ENCODE measurements at places on chromosomes 11 and 22.

DNA sequence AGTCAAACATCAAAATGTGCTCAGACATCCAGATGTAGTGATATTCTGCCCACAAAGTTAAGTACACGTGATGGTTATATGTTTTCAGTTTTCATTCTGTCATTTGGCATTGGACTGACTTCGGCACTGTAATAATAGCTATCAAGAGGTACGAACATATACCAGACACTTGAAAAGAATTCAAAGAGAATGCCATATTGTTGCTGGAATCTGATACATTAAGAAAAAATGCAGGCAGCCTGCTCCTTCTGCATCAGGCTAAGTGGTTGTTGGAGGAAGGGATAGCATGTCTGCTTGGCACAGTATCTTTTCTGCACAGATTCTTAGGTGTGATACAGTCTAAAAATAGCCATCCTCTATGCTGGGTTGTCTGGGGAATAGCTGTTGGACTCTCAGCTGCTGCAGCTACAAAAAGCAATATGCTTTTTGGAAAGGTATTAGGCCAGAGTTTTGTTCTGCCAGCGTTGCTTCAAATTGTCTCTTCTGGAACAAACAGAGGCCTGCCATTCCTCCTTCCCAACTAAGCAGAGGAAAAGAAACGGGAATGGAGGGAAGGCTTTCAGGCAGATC lies 892.6 kb downstream of the TBC1D22A start:
- DNase-seq: no peak

GRCh38 chr11:86047275-86047991 lies 21.5 kb downstream of the PICALM start:
- no peak for DNase-seq

GRCh38 chr22:41075946-41076345 lies 16.4 kb upstream of the EP300 start:
- no peak for DNase-seq

DNA sequence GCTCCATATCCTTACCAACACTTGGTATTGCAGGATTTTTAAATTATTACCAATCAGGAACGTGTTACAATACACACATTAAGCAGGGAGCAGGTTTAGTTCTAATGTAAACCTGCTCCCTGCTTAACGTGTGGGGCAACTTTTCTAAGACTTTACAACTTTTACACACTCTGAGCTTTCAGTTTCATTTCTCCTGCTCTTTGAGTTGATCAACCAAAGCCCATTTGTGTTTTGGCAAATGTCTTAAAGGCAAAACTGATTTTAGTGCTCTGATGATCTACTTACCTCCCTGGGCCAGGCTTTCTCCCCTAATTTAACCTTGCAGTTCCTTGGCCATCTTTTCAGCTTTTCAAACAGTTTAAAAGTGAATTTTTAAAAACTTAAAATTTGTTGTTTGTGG lies 70.9 kb downstream of the ZBTB44 start:
- DNase-seq: no peak

- DNase-seq: peak; percentile 10
Measured at GRCh38 chr11:11731311-11732083, 109.7 kb upstream of the GALNT18 start.

DNA sequence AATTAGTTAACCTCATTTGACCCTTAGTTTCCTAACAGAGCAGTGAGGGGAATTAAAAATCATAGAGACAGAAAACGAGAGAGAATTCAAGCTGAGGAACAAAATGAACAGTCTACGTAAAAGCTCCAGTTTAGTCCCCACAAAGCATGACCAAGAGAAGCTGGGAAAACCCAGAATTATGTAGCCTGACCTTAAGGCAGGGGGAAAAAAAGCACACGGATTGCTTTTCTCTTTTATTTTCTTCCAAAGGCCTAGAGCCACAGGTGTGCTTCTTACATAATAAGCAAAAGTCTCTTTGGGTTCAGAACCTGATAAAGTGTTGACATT lies 514 bp upstream of the AMBRA1 start:
- DNase-seq: no peak

- DNase-seq: no peak
Measured at GRCh38 chr11:92131289-92131865, 93.2 kb upstream of the FAT3 start.

GRCh38 chr22:41834005-41834944 lies 1.4 kb downstream of the SREBF2 start:
- no peak for DNase-seq

GRCh38 chr11:44671234-44671633 lies 55.5 kb upstream of the TSPAN18 start:
- DNase-seq: no peak

GRCh38 chr11:47184711-47185304 lies 1.4 kb downstream of the PACSIN3 start:
- DNase-seq: no peak

DNA sequence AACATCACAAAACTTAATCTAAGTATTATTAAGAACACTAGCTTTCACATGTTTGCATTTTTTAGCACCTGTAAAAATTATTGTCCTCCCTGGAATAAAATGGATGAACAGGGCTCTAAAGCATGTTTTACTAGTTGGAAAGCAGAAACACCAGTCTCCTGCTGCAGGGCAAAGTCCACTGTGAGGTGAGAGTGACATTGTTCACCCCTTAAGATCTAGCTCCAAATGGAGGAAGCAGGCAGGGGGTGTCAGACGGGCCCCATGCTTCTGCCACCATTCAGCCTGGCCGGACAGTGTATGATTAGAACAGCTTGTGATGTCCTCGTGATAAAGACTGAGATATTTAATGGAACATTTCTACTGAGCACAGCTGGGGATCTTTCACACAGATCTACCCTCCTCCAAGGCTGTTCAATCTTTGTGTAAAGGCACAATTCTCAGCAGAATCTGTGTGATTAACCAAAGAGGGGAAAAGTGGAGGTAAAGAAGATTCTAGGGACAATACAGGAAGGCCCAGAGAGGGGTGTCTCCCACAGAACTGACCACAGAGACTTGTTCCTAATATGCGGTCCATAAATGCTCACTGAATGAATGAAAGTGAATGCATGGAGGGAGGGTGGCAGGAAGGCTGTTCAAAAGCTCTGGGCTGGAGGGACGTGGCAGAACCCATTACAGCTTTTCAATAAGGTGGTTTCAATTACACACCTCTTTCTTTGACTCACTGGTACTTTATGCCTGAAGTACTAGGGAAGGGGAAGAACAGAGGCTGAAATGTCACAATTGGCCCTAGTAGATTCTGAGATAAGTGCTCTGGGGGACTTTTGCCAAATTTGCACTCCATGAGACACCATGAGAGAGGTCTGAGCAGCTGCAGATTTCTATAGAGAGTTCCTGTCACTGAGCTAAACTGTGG lies 239.1 kb upstream of the ARHGAP20 start:
- DNase-seq: no peak

- no peak for DNase-seq
Measured at GRCh38 chr22:20213833-20214708, 54.0 kb downstream of the RTN4R start.

DNA sequence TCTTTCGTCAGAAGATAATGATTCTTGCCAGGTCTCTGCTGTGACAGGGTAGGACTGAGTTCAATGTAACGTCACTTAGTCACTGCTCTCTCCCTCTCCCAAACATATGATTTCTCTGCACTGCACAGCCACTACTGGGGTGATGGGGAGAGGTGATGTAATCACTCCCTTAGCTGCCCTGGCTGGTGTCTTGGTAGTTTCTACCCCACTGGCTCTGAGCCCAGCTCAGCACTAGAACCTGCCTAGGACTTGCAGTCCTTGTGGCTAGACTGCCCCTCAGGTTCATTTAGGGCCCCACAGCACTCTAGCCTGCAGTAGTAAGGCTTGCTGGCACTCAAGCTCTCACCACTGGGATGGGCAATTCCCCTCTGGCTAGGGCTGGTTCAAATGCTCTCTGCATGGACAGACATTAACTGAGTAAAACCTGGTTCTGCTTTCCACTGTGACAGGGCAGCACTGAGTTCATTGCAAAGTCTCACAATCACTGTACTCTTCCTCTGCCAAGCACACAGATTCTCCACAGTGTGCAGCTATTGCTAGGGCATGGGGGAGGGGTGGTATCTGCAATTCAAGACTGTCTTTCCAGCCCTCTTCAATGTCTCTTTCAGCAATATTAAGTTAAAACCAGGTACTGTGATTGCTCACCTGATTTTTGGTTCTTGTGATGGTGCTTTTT lies 571.4 kb upstream of the FAT3 start:
- DNase-seq: peak; percentile 16

GRCh38 chr11:17865765-17866428 lies 131.3 kb downstream of the KCNC1 start:
- no peak for DNase-seq

- DNase-seq: no peak
Measured at GRCh38 chr11:95232666-95233065, 1.7 kb upstream of the SESN3 start.

DNA sequence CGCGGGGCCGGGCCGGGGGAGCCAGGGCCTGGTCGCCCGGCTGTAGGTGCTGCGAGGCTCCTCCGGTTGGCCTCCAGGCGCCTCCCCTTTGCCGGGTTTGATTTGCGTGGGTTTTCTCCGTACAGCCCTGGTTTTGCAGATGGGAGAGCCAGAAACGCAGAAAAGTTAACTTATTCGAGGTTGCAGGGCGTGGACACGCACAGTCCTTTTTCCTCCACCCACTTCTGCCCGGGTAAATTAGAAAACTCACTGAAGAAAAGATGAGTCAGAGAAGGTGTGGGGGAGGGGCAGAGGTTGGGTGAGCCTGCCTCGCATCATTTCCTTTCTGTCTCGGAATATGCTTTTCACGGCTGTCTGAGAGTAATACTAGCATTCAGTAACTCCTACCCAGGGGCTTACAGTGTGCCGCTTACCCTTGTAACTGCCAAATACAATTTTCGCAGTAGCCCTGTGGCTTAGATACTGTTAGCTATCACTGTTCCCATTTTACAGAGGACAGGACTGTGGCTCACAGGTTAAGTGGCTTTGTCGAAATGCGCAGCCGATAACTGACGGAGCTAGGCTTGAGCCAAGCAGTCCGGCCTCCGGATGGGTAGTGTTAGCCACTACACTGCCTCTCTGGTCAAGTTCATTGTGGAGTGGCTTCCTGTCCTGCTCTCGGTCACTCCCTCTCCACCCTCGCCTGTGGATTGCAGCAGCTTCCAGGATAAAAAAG lies 812 bp downstream of the FADD start:
- no peak for DNase-seq

DNA sequence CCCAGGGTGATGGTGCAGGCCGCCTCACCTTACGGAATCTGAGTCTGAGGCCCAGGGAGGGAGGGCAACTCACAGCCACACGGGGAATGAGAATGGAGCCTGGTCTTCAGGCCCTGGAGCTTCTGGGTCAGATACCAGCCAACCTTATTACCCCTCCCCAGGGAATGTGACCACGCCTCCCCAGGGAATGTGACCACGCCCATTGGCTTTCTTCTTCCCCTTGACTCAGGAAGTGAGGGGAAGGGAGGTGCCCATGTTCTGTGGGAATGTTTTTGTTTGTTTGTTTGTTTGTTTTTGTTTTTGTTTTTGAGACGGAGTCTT lies 57.5 kb upstream of the RBFOX2 start:
- no peak for DNase-seq

DNA sequence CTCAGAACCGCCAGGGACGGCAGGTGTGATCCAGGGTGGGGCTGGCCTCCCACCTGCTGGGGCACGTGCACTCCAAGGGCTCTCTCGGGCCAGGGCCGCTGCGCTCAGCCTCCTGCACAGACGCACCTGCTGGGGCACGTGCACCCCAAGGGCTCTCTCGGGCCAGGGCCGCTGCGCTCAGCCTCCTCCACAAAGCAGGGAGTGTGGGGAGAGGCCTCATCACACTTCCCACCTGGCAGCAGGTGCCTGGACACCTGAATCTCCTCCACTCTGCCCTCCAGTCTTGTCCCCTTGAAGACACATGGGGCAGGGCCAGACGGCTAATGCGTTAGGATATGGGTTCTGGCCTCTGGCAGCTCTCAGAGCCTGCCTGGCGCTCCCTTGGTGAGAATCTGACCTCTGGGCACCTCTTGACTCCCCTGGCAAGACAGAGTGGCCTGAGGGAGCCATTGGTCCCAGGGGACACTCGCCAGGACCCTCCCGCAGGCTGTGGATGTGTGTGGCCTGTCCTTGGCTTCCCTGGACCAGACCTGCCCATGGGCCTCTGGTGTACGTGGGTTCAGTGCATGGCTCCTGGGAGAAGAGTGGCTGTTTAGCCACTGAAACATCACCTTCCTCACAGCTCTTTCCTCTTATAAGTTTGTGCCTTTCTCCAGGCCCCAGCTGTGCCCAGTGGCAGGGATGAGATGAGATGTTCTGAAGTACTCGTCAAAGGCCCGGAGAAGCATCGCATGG lies 73.5 kb downstream of the BRD1 start:
- no peak for DNase-seq
